ENCODE measurements at places on chromosomes 2 and 18. TPM values are rescaled to one million over a fixed set of nuclear protein-coding genes. Genes with fewer than 3 reads are reported as not detected.
A peak's percentile ranks its signal among the peaks of the same experiment; 100 is the strongest.

DNA sequence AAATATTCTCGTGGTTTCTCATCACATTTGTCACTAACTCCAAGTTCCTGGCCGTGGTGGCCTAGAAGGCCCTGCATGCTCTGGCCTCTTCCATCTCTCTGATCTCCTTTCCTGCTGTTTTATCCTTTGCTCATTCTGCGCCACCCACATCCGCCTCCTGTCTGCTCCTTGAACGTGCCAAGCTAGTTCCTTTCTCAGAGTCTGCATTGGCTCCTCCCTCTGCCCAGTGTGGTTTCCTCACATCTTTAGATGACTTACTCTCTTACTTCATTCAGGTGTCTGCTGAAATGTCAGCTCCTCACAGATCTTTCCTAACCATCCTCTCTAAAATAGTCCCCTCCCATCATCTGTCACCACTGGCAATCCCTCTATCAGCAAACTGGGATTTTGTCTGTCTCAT, 158.6 kb upstream of the RBMS1 start:
- peak overlapping the region; percentile 49 for H3K27ac ChIP-seq
- peaks cover 3% of the 10 kb centered on the region for H3K27me3 ChIP-seq
- H3K4me3 ChIP-seq, result peak overlapping the region; percentile 3
- peaks cover 22% of the 10 kb centered on the region for H3K4me1 ChIP-seq
- H3K36me3 ChIP-seq, result no peaks in the 10 kb centered on the region

DNA sequence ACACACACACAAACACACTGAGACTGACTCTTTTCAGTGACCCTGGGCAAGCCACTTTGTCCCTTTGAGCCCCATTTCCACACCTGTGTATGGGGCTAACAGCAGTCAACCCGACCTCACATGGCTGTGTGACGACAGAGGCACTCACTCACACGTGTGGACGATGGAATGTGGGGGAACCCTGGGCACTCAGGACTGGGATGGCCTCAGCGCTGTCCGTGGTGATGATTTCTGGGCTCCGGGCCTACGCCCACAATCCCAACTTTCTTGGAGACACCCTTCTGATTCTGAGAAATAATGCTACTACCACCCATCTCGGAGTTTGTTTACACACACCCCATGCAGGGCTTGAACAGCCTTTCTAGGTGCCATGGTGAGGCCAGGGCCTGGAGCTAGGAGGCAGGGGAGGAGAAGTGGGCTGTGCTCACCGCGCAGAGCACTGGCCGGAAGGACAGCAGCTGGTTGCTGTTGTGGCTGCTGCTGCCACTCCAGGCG, 1.5 kb downstream of the CRYBA2 start:
- peaks cover 83% of the 10 kb centered on the region for H3K27me3 ChIP-seq
- no peak for DNase-seq
- H3K4me3 ChIP-seq, result no peak overlapping the region
- no peaks in the 10 kb centered on the region for H3K36me3 ChIP-seq
- H3K4me1 ChIP-seq, result peaks cover 4% of the 10 kb centered on the region

DNA sequence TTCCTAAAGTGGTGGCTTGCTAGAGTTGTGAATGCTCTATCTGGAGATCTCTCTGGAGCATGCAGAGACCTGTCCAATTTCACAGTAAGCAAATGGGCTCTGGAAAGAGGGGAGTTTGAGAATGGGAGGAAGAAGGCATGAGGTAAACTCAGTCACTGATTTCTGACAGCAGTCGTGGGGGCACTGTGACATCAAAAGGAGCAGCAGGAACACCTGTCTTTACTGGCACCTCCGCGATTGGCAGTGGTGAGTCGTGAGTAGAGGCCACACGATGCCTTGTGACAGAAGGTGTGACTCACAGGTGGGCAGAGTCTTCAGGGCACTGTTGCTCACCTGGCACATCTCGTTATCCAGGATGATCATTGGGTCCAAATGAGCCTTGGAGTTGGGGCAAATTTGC, 38.8 kb upstream of the CAVIN2 start:
- no peaks in the 10 kb centered on the region for H3K27me3 ChIP-seq
- no peak for DNase-seq
- no peaks in the 10 kb centered on the region for H3K36me3 ChIP-seq
- no peak overlapping the region for H3K27ac ChIP-seq

- peak overlapping the region; percentile 5 for H3K4me3 ChIP-seq
- no peaks in the 10 kb centered on the region for H3K36me3 ChIP-seq
- peak overlapping the region; percentile 80 for H3K27ac ChIP-seq
- peaks cover 18% of the 10 kb centered on the region for H3K4me1 ChIP-seq
- peak; percentile 10 for DNase-seq
- no peaks in the 10 kb centered on the region for H3K27me3 ChIP-seq
Observed at GRCh38 chr2:206859330-206859739, 80.0 kb upstream of the CPO start.

GRCh38 chr18:33873112-33873511, 295.1 kb downstream of the ASXL3 start:
- no peak overlapping the region for H3K4me3 ChIP-seq
- H3K27ac ChIP-seq, result no peak overlapping the region
- H3K27me3 ChIP-seq, result no peaks in the 10 kb centered on the region
- no peak for DNase-seq
- H3K36me3 ChIP-seq, result no peaks in the 10 kb centered on the region

DNA sequence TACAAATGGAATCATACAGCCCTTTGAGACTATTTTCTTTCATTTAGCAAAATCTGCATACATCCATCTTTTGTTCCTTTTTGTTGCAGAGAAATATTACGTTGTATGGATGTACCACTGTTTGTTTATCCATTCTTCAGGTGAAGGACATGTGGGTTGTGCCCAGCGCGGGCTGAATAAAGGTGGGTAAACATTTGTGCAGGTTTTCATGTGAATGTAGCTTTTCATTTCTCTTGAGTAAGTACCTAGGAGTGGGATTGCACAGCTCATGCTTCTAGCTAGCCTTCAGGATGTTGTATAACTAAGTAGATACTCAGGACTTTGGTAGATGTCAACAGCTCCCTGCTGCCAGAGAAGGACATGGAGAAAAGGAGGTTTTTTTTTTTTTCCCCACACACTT, 50.6 kb upstream of the SPRED2 start:
- DNase-seq, result no peak
- no peak overlapping the region for H3K27ac ChIP-seq
- H3K27me3 ChIP-seq, result peaks cover 5% of the 10 kb centered on the region
- H3K4me3 ChIP-seq, result no peak overlapping the region
- no peaks in the 10 kb centered on the region for H3K36me3 ChIP-seq

DNA sequence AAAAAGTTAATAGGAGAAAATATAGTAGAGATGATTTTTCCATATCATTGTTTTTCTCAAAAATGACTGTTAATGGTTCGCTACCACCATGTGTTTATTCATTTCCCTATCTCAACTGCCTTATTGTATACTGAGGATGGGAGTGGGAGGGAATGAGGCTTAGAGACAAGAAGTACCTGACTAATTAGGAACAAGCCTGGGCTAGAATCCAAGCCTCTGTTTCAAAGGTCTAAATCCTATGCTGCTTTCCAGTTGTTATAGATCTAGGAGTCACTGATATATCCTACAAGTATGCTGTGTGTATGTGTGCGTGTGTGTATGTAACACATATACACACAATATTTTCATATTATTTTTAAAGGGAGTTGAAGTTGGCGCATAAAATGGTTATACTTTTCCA, 465.9 kb downstream of the EPHA4 start:
- no peaks in the 10 kb centered on the region for H3K36me3 ChIP-seq
- no peak for DNase-seq
- H3K27me3 ChIP-seq, result peaks cover 13% of the 10 kb centered on the region
- no peak overlapping the region for H3K27ac ChIP-seq

DNA sequence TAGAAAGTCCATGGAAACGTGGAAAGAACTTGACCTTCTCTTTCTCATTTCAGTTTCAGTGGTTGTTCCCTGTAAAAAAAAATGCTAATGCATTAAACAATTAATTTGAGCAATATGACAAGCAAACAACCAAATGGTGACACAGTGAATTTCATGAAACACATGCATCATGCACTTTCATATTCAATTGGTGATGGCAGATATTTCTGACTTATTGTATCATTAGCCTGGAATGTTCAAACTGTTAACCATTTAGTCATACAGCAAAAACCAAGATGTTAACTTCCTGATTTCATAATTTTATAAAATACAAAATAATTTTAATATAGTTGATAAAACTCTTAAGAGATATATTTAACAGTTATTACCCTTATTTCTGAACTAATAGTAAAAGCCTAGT, 85.5 kb downstream of the SCN1A start:
- peaks cover 4% of the 10 kb centered on the region for H3K27me3 ChIP-seq
- H3K36me3 ChIP-seq, result no peaks in the 10 kb centered on the region
- H3K4me3 ChIP-seq, result no peak overlapping the region
- H3K4me1 ChIP-seq, result no peaks in the 10 kb centered on the region
- H3K27ac ChIP-seq, result no peak overlapping the region
- DNase-seq, result no peak

DNA sequence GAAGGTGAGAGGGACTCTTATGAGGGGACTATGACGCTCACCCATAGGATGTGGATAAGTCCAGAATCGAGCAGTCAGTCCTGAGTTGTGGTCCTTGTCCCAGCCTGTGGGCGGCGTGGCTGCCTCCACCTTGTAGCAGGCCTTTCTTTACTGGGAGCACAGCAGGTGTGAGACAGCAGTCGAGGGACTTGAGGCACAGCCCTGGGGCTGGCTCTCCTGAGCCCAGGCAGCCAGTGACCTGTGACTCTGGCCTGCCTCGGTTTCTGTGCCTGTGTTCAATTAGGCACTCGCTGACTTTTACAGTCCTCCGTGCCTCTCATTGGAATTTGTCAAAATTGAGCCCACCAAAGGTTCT, 8.3 kb downstream of the PPP1R7 start:
- peaks cover 12% of the 10 kb centered on the region for H3K4me1 ChIP-seq
- H3K27ac ChIP-seq, result no peak overlapping the region
- H3K4me3 ChIP-seq, result no peak overlapping the region
- no peak for DNase-seq
- H3K36me3 ChIP-seq, result peaks cover 19% of the 10 kb centered on the region
- no peaks in the 10 kb centered on the region for H3K27me3 ChIP-seq

GRCh38 chr2:145108959-145109710, 589.2 kb upstream of the ZEB2 start:
- no peaks in the 10 kb centered on the region for H3K4me1 ChIP-seq
- peaks cover 3% of the 10 kb centered on the region for H3K27me3 ChIP-seq
- H3K36me3 ChIP-seq, result no peaks in the 10 kb centered on the region
- H3K27ac ChIP-seq, result no peak overlapping the region
- no peak overlapping the region for H3K4me3 ChIP-seq
- DNase-seq, result no peak

GRCh38 chr2:183078163-183078463, 434 bp upstream of the DUSP19 start:
- peak overlapping the region; percentile 43 for H3K27ac ChIP-seq
- H3K27me3 ChIP-seq, result peaks cover 3% of the 10 kb centered on the region
- peak overlapping the region; percentile 80 for H3K4me3 ChIP-seq
- H3K4me1 ChIP-seq, result peaks cover 6% of the 10 kb centered on the region
- no peak for DNase-seq

DNA sequence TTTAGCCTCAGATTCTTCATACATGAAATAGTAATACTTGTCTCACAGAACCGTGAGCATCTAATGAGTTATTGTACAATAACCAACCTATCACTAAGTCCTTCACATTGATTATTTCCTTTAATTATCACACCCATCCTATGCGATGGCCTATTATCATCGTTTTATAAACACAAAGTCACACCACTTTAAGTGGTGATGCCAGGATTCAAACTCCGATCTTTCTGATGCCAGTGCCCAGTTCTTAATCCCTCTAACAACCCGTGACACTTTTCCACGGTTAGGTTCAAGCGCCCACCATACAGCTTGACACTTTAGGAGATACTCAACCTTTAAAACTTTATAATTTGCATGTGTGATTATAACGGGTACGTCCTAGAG, 523 bp upstream of the ALMS1 start:
- H3K27ac ChIP-seq, result peak overlapping the region; percentile 86
- no peaks in the 10 kb centered on the region for H3K27me3 ChIP-seq
- H3K4me3 ChIP-seq, result peak overlapping the region; percentile 89
- H3K4me1 ChIP-seq, result peaks cover 20% of the 10 kb centered on the region

- DNase-seq, result no peak
- no peaks in the 10 kb centered on the region for H3K36me3 ChIP-seq
- no peaks in the 10 kb centered on the region for H3K4me1 ChIP-seq
- H3K27me3 ChIP-seq, result no peaks in the 10 kb centered on the region
Observed at GRCh38 chr2:76667821-76668271, 854.3 kb downstream of the LRRTM4 start.

GRCh38 chr2:187502467-187502866, 51.8 kb downstream of the TFPI start:
- no peak overlapping the region for H3K4me3 ChIP-seq
- H3K36me3 ChIP-seq, result no peaks in the 10 kb centered on the region
- no peaks in the 10 kb centered on the region for H3K4me1 ChIP-seq

GRCh38 chr2:113878743-113879142, 11.1 kb upstream of the ACTR3 start:
- H3K4me3 ChIP-seq, result no peak overlapping the region
- H3K27ac ChIP-seq, result no peak overlapping the region
- no peak for DNase-seq
- H3K4me1 ChIP-seq, result peaks cover 36% of the 10 kb centered on the region
- H3K27me3 ChIP-seq, result no peaks in the 10 kb centered on the region

DNA sequence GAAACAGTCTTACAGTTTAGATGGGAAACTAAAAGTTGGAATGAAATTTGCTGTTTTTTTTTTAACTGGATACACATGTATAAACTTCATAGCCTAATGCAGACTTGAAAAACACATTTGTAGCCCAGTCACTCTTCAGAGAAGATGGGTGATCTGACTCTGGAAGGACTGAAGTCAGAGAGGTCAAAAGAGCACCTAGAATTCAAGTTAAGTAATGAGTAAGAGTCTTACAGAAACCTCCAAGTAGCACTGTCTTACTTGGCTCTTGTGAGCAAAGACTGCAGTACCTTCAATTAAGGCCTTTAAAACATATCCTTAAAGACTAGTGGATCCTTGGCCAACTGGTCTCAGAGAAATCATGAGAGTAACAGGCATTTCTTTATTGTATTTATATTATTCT, 41.9 kb downstream of the TRAPPC8 start:
- no peak overlapping the region for H3K27ac ChIP-seq
- H3K27me3 ChIP-seq, result no peaks in the 10 kb centered on the region
- H3K4me1 ChIP-seq, result no peaks in the 10 kb centered on the region
- H3K4me3 ChIP-seq, result no peak overlapping the region
- peaks cover 18% of the 10 kb centered on the region for H3K36me3 ChIP-seq

- no peak overlapping the region for H3K4me3 ChIP-seq
- H3K27me3 ChIP-seq, result no peaks in the 10 kb centered on the region
- H3K4me1 ChIP-seq, result no peaks in the 10 kb centered on the region
Observed at GRCh38 chr2:151576080-151576479, 158.2 kb downstream of the NEB start.

- H3K4me3 ChIP-seq, result peak overlapping the region; percentile 55
- H3K27me3 ChIP-seq, result peaks cover 1% of the 10 kb centered on the region
- H3K36me3 ChIP-seq, result no peaks in the 10 kb centered on the region
- H3K4me1 ChIP-seq, result peaks cover 21% of the 10 kb centered on the region
- H3K27ac ChIP-seq, result peak overlapping the region; percentile 58
- DNase-seq, result peak; percentile 92
Observed at GRCh38 chr2:112259509-112260294, 4.9 kb upstream of the ZC3H8 start.

GRCh38 chr2:206160125-206160806, 571 bp downstream of the EEF1B2 start:
- DNase-seq, result peak; percentile 16
- no peaks in the 10 kb centered on the region for H3K27me3 ChIP-seq
- peaks cover 57% of the 10 kb centered on the region for H3K36me3 ChIP-seq
- peak overlapping the region; percentile 98 for H3K27ac ChIP-seq
- H3K4me3 ChIP-seq, result peak overlapping the region; percentile 75

GRCh38 chr2:3659447-3660432, 1.7 kb downstream of the ALLC start:
- H3K27ac ChIP-seq, result no peak overlapping the region
- no peaks in the 10 kb centered on the region for H3K27me3 ChIP-seq
- H3K4me3 ChIP-seq, result no peak overlapping the region
- no peaks in the 10 kb centered on the region for H3K36me3 ChIP-seq

The PRKAG3 gene
- not detected for total RNA-seq

The ABCB11 gene
- not detected for total RNA-seq

The SLC9A4 gene
- not detected for total RNA-seq

The SDC1 gene
- total RNA-seq, result 0.14 TPM

The RTP5 gene
- 0.22 TPM for total RNA-seq

The CROCC2 gene
- total RNA-seq, result not detected

The IFIH1 gene
- total RNA-seq, result 29.1 TPM

The CFAP210 gene
- total RNA-seq, result not detected

All from activated CD8-positive, alpha-beta T cell treated with anti-CD3 and anti-CD28 coated beads for 36 hours (primary cell).